Hematopoietic multipotent progenitor cell treated with erythropoietin and hydrocortisone succinate and interleukin-3 and kit ligand, for 15 days (in vitro differentiated cells): ENCODE measurements at places on chromosomes 6 and 20.

DNA sequence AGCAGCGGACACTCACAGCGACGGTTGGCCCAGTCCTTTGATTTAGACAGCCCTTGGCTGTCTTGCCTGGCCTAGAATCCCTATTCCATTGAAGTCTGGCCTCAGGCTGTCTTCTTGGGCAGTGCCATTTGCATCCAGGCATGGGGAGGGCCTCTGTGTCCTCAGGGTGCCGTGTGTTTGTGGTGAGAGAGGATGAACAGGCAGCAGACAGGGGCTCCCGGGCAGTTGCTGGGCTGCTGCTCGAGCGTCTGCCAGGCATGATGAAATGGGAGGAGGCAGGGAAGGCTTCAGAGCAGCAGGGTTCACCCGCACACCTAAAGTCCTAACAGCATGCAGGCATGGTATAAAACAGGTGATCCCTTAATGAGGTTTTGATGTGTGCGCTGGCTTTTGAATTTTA lies 126.9 kb downstream of the SOBP start:
- no peak for DNase-seq

- DNase-seq: no peak
These were observed 44.1 kb downstream of the NHSL1 start for GRCh38 chr6:138454981-138455706.

DNA sequence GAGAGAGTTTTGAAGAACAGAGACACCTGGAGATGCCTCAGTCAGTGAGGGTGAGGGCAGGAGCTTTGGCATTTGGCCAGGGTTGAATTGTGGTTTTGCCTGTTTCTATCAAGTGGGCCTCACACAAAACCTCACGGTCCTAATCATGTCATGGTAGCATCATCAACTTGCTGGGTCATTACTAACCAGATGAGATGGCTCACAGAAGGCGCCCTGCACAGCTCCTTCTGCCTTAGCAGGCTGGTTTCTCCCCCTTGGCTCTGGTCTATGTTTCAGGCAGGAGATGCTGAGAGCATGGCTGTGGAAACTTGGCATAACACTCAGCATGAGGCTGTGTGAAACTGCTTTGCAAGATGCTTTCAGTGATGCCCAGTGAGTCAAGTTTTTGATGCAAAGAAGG lies 99.3 kb downstream of the LRRC1 start:
- DNase-seq: no peak

GRCh38 chr6:18792866-18793265 lies 405.7 kb downstream of the RNF144B start:
- no peak for DNase-seq

DNA sequence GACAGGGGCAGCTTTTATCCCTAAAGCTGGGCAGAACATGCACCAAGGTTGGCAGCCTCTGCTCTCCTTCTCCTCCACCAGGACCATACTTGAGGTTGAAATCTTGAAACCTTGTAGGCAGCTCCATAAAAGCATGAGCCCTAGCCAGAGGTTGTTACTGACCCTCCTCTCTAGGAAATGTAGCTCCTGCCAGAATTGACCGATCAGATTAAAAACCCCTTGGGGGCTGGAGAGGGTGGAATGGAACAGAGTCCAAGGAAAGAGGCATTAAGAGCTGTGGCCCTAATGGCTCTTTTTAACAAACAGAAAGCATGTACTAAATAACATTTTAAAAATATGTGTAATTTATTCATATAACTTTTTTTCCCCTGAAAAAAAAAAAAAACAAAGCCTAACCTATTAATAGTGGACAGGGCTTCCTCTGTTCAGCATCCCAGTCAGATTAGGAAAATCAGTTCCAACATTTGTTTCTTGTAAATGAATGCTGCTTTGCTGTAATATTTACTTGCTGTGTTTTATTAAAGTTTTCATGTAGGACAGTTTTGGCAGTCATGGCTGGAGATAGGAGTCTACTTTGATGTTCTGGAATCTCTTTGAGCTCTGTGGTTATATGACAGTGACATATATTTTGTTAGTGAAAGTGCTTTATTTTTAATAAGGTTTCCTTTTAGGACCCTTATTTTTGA lies 41.3 kb downstream of the MTHFD1L start:
- DNase-seq: no peak

DNA sequence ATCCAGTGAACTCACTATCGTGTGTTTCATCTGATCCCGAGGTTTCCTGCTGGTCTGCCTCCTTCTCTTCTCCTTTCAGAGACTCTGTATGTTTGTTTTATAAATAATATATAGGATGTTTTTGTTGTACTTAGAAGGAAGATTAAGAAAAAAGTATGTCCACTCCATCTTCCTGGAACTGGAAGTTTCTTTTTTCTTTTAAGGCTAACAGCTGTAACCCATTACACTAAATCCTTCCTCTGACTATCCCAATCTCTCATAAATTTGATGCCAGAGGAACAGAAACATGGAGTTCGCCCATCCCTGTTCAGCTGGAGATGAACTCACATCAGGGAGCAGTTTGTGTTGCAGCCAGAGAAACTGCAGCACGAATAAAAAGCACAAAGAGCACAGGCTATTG lies 20.7 kb downstream of the RIPK1 start:
- DNase-seq: no peak

- DNase-seq: no peak
These were observed 8.6 kb upstream of the IP6K3 start for GRCh38 chr6:33755070-33755869.

DNA sequence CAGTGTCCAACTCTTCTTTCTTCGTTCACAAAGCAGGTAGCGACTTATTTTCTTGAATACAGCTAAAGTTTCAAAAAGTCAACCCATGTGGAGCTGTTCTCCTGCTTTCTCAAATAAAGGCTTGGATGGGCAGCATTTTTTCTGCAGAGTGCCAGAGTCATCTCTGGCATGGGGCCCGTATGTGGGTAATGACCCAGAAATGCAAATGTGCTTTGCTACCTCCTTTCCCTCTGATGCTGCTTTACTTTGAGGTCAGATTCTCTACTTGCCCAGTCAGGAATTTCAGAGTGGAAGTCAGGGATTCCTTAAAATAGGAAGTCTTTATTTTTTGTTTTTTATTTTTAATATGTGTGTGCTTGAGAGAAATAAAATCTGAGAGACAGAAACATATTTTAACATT lies 4.9 kb downstream of the NKAIN2 start:
- DNase-seq: no peak

- DNase-seq: no peak
These were observed 8.5 kb downstream of the SYNGAP1 start for GRCh38 chr6:33428224-33428965.

DNA sequence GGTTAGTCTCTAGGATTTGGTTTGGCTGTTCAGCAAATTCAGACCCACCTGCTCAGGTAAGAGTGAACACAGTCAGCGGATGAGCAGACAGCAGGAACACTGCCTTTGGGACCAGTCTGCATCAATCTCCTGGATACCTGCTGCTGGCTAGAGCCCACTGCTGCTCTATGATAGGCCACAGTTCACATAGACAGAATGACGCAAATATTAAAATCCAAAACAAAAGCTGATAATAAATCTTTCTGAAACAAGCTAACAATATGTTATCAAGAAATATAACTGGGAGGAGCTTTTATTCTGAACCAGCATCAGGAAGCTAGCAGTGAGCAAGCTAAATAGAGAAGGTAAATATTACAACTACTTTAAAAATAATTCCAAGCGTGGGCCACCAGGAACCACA lies at the start of gene TAAR1:
Gene TAAR1, minus strand, starts transcription at position 101 of the 400 bp plus-strand sequence. CDS start 13,179 bp downstream, outside the sequence.
- no peak for DNase-seq

GRCh38 chr20:3312940-3313682 lies 74.1 kb upstream of the SLC4A11 start:
- peak; percentile 10 for DNase-seq

DNA sequence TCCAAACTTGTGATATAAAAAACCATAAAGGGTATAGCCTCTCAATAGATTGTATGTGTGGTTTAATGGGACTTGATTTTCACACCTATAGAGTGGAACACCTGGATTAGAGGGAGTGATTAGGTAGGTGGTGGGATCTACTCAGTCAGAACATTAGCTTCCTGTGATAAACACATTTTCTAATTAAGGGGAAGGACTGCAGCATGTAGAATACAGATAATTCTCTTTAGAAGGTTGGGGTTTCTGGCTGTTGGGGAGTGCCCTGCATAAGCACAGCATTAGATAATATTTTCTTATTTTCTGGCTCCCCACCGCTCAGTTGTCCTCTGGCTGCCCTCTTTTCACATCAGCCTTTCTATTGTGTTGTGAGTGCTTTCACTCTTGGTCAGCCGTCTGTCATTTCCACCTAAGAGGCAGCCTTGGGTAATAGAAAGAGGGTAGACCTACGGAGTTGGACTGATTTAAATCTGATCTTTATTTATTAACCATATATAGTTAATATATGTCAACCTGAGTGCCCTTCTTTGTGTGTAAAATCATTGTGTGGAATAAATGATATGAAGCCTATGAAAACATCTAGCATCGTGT lies 8.0 kb downstream of the CSE1L start:
- peak; percentile 32 for DNase-seq

DNA sequence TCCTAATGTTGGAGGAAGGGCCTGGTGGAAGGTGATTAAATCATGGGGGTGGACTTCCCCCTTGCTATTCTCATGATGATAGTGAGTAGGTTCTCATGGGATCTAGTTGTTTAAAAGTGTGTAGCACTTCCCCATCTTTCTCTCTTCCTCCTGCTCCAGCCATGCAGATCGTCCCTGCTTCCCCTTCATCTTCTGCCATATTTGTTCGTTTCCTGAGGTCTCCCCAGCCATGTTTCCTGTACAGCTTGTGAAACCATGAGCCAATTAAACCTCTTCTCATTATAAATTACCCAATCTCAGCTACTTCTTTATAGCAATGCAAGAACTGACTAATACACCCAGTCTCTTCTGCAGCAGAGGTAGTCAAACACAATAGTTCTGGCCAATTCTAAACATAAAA lies 5.4 kb downstream of the EPM2A start:
- DNase-seq: no peak

DNA sequence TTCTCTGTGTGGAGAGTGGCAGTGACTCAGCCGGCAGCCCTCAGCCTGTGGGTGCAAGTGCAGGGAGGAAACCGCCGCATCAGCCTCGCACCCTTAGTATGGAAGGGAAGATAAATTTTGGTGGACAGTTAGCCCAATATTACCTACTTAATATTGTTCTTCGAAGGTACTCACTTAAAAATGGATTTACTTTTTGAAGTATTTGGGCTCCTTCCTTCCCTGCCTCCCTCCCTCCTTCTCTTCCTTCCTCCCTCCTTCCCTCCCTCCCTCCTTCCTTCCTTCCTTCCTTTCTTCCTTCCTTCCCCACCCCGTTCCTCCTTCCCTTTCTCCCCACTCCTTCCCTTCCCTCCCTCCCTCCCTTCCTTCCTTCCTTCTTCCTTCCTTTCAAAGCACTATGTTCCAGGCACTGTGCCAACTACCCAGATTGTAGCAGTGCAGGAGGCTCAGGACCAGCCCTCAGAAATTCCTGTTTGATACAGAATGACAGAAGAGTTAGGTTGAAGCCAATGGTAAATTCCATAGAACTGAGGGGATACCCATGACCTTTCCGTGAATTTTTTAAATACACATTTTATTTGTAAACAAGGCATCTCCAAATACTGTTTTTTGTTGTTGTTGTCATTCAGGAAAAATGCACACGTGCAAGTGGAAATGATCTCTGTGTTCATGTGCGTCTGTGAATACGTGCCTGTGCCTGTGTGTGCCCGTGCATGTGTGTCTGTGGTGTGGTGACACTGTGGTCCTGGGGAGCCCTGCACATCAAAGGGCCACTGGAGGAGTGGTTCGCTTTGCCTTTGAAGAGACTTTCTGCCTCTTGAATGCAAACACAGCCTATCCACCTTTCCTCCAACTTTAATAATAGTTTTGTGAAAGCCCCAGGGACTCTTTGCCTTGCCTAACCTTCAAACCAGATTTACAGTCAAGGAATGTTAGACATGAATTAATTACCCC lies 141.7 kb downstream of the EDN3 start:
- no peak for DNase-seq

DNA sequence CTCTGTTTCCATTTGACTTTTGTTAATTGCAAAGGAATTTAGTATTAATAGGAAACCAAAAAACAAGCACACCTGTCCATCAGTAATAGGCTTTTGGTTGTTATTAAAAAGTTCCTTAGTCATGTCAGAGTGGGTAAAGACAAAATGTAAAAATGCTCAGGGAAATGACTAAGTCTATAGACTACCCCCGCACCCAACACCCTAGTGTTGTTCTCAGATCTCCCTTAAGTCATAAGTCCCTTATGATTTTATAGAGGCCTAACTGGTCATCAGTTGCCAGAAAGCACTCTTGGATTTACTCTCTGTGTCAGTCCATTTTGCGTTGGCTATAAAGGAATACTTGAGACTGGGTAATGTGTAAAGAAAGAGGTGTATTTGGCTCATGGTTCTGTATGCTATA lies 52.8 kb downstream of the MAP3K4 start:
- no peak for DNase-seq

DNA sequence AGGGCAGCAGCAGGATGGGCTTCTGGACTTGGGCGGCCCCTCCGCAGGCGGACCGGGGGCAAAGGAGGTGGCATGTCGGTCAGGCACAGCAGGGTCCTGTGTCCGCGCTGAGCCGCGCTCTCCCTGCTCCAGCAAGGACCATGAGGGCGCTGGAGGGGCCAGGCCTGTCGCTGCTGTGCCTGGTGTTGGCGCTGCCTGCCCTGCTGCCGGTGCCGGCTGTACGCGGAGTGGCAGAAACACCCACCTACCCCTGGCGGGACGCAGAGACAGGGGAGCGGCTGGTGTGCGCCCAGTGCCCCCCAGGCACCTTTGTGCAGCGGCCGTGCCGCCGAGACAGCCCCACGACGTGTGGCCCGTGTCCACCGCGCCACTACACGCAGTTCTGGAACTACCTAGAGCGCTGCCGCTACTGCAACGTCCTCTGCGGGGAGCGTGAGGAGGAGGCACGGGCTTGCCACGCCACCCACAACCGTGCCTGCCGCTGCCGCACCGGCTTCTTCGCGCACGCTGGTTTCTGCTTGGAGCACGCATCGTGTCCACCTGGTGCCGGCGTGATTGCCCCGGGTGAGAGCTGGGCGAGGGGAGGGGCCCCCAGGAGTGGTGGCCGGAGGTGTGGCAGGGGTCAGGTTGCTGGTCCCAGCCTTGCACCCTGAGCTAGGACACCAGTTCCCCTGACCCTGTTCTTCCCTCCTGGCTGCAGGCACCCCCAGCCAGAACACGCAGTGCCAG lies at the start of gene TNFRSF6B:
Gene TNFRSF6B, plus strand, starts transcription at position 25 of the 729 bp plus-strand sequence. Its CDS starts 116 bp downstream, at position 141.
- DNase-seq: no peak

DNA sequence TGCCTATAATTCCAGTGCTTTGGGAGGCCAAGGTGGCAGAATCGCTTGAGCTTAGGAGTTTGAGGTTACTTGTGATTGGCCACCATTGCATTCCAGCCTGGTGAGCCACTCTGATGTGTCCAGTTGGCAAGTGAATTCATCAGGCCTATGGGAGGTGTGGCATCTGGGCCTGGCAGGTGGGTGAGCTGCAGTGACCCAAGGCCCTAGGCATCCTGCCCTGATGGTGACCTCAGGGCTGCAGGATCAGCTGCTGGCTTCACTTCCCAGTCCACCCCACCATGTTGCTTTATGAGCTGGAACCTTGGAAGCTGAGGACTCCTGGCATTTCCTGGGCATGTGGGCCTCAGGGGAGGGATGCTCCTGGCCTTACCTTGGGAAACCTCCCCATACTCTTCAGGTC lies 20.5 kb downstream of the RSPH9 start:
- no peak for DNase-seq

- DNase-seq: no peak
These were observed 175.1 kb downstream of the JARID2 start for GRCh38 chr6:15420959-15421438.
